Common myeloid progenitor, CD34-positive (primary cell): ENCODE measurements at places on chromosomes 4 and X.
A peak's percentile ranks its signal among the peaks of the same experiment; 100 is the strongest.

GRCh38 chrX:10197279-10198210 is 40.8 kb downstream of the CLCN4 start:
- peak; percentile 13 for DNase-seq

DNA sequence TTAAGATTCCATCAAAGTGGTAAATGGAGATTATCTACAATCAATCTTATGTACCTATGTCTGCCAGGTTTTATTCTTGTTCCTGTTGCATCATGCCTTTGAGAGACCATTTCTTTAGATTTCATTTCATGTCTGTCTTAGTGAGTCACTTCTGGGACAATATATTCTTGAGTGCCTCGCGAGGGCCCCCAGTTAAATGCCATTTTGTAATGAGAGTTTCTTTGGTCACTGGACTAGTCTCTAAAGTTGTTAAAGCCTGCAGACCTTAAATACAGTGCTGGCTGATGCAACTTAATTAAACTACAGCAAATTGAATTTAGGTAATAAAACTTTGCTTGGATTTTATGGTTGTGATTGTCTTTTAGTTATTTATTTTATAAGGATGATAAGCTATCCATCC is 87.2 kb upstream of the PITX2 start:
- no peak for DNase-seq

GRCh38 chr4:102779204-102779603 is 18.4 kb upstream of the MANBA start:
- DNase-seq: peak; percentile 35

GRCh38 chr4:85445050-85445639 is 29.8 kb upstream of the ARHGAP24 start:
- DNase-seq: no peak

- no peak for DNase-seq
Measured at GRCh38 chr4:119932277-119932676, 134.4 kb downstream of the MAD2L1 start.

GRCh38 chr4:152610131-152610530 is 69.7 kb downstream of the TMEM154 start:
- no peak for DNase-seq

- DNase-seq: peak; percentile 71
Measured at GRCh38 chrX:49186125-49187027, at the start of gene PRICKLE3. Gene PRICKLE3 (minus strand): TSS chrX:49186373. CDS start chrX:49186297, 76 bp downstream.

DNA sequence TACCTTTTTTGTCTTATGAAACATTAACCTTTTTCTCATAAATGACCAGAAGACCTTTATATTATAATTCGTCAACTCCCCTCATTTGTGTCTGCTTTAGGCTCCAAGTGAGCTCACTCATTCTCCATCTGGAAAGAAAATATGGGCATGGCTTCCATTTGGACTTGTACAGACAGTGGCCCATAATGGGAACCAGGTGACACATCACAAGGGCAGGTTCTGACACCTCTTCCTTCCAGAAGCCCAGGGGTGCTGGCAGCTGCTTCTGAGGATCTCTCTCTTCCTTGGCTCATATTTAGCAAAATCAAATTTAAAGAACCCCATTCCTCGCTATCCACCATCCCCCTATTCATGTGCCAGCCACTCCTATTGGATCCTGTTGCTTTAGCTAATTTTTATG is 69.6 kb downstream of the CD38 start:
- DNase-seq: no peak

GRCh38 chr4:89788206-89789072 is 48.5 kb downstream of the SNCA start:
- DNase-seq: no peak

DNA sequence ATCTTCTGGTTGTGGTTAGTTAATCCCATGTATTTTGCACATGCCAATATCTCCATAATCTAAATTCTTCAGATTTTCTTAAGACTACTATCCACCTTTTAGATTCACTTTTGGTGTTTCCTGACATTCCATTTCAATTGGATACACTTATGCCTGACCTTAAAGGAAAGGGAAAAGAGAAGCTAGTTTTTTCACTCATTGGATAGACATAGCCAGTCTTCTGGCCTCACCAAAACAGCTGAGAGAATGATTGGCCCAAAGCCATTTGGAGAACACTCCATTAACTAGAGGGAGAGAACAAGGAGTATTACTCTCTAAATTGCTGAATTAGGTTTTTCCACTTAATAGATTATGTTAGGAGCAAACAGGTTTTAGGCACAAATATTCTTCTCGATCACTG is 4.0 kb downstream of the PRPS1 start:
- DNase-seq: no peak

DNA sequence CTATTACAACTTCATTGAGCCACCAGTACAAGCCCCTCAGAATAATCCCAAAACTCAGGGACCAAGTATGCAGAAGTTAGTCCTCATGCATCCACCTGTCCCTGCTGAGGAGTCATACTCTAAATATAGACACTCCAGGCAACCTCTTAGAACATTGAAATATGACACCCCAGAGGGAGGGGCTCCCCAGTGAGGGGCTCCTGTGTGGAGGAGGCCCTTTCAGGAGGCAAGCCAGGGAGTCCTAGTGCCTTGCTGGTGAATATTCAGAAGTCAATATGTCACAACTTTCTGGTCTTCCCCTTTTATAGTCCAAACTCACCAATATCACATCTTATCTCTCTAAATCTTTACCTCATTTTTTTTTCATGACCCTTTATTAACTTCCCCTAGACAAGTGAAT is 1.6 kb upstream of the ARMCX6 start:
- DNase-seq: peak; percentile 70

DNA sequence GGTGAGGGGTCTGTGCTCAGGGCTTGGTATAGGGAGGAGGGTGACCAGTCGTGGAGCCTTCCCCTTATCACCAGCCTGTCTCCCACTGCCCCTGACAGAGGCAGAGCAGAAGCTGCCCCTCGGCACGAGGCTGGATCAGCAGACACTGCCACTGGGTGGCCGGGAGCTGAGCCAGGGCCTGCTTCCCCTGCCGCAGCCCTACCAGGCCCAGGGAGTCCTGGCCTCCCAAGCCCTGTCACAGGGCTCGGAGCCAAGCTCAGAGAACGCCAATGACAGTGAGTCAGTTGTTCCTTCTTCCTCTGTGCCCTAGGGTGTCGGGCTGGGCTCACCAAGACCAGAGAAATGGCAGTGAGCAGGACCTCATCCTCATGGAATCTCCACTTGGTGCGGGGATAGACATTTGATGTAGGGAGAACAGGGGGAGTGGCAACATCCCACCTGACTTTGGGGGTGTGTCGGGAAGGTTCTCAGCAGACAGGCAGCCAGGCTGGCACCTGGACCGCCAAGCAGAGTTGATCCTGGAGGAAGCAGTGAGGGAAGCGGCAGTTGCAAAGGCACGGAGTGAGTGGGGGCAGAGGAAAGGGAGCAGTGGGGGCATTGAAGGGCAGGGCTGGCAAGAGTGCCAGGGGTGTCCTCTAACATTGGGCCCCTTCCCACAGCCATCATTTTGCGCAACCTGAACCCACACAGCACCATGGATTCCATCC is 14.3 kb upstream of the UBA1 start:
- DNase-seq: no peak

DNA sequence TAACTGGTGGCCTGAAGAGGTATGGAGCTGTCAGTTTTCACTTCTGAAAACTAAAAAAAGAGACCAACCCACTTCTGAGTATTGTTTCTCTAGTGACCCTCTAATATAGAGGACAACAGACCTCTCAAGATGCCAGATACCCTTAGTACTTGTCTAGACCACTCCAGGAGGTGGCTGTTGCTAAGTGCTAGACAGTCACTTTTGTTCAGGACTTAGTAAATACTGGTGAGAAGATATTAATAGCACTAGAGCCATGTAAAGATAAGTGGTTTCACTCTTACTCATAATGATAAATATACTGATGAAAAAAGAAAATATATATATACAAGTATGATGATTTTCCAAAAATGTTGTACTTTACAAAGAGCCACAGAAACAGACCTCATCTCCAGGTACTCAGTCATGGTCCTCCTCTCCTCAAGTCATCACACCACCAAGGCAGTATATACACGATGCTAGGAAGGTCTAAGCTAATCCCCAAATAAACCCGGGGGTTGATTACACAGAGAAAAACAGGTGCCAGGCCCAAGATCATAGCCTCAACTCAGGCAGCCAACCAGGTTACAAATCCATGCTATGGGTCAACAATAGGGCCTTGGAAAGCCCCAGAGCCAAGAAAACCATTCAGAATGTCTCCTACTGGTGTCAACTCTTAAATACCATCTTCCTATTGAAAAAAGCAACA is 66.9 kb downstream of the ARHGEF9 start:
- DNase-seq: no peak

DNA sequence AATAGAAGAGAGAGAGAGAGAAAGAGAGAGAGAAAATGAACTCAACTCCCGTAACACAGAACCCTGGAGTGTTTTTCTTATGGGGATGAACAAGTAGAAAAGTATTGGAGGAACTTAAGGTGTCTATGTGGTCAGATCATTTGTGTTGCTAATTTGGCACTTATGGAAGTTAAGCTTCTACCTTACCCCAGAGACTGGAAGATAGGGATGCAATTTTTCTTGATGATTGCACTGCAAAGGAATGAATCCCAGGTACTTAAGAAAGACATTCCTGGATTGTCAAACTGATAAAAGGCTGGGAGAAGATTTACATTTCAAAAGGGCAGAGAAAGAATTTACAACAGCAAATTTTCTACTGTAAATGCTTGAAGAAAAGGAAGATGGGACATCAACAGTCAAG is 57.2 kb downstream of the MAP9 start:
- DNase-seq: no peak

DNA sequence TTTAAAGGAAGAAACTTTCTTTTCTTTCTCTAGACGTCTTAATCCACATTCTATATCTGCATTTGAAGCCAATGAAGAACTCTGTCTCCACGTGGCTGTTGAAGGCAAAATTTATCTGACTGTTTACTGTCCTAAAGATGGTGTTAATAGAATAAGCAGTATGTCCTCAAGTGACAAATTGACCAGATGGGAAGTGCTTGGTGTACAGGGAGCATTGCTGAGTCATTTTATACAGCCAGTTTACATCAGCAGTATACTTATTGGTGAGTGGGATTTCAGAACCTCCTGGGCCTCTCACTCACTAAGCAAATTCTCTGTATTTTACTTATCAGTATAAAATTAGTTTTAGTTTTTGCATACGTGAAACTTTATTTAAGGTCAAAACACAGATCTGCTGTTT is 33.7 kb downstream of the ADAD1 start:
- no peak for DNase-seq

DNA sequence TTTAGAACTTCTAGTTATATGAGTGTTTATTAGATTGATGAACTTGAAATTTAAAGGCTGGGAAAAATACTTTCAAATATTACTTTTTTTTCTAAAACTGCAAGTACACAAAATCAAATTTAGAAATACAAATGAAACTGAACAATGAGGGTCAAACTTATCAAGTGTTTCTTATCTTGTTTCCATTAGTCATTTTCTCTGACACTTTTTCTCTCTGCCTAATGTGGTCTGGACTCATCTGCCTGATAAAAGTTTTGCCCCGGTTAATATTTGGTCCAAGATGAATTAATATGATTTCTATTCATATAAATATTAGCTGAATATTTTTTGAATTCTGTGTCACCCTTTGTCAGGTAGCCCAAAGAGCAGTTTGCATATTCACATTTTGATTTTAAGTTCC is 8.7 kb upstream of the HPGDS start:
- no peak for DNase-seq

DNA sequence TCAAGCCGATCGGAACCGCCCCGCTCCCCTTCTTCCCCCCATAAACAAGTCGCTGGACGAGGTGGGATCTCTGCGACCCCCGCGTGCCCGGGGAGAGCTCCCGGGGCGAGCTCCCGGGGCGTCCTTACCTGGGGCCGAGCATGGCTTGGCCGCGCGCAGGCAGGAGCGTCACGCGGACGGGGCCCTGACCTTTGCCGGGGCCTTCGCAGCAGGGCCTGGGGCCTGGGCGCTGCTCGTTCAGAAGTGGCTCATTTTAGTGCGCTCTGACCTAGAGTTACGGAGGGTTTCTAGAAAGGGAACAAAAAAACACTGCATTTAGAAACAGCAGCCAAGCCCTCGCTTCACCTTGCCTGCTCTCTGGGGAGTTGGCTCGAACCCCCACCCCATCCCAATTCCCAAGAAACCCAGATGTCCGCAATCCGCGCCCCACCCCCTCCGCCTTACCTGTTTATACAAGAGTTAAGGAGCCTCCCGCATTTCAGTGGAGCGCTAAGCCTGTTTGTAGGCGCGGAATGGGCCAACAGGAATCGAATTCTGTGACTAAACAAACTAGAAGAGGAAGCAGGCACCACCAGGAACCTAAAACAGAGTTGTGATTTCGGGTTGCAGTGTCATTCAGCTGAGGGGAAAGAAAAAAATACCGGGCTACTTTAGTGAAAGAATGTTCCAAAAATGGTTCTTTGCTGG is 814 bp upstream of the RBM47 start:
- DNase-seq: peak; percentile 75

GRCh38 chrX:108071578-108071977 is 19.8 kb downstream of the PSMD10 start:
- no peak for DNase-seq

GRCh38 chr4:52263607-52264006 is 212.5 kb downstream of the SPATA18 start:
- no peak for DNase-seq

DNA sequence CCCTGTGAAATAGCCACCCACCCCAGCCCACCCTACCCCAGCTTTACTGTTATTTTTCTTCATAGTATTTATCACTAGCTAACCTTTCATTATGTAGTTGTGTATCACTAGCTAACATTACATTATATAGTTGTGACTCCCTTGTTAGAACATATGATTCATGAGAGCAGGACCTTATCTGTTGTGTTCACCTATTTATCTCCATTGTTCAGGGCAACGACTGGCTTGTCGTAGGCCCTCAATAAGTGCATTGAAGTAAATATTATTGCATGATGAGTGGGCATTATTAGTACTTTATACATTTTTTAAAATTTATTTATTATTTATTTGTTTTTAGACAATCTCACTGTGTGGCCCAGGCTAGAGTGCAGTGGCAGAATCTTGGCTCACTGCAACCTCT is 4.2 kb downstream of the SMARCAD1 start:
- DNase-seq: no peak

GRCh38 chr4:123405267-123405865 is 8.8 kb downstream of the SPRY1 start:
- DNase-seq: no peak

DNA sequence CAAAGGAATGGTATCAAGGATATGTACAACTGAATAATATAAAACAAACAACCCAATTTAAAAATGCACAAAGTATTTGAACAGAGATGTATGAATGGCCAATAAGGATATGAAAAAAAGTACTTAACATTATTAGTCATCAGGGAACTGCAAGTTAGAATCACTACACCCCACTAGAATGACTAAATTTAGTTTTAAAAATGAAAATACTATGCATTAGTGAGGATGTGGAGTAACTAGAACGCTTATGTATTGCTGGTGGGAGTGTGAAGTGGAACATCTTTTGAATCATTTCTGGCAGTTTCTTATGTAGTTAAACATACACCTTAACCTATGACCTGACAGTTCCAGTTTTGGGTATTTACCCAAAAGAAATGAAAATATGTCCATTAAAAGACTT is 13.0 kb upstream of the SLC16A2 start:
- DNase-seq: no peak

DNA sequence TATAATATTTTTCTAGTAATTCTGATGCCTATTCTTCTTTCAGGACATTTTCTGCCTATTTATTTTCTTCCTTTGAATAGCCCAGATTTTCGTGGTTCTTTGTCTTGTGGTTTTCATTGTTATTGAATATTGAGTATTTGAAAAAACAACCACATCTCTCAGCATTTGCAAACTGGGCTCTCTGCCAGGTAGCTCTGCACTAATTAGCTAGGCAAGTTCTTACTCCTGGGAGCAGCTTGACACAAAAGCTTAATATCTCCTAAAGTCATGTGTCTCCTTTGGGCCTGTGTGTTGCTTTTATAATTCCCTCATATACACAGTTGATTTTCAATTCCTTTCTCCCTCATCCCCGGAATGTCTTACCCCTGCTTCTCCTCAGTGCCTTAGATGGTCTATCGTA is 413.5 kb upstream of the GRIA3 start:
- no peak for DNase-seq
